ENCODE measurements at places on chromosomes 11 and 22.

- no peak for DNase-seq
Observed at GRCh38 chr11:17764446-17765218, 30.1 kb downstream of the KCNC1 start.

DNA sequence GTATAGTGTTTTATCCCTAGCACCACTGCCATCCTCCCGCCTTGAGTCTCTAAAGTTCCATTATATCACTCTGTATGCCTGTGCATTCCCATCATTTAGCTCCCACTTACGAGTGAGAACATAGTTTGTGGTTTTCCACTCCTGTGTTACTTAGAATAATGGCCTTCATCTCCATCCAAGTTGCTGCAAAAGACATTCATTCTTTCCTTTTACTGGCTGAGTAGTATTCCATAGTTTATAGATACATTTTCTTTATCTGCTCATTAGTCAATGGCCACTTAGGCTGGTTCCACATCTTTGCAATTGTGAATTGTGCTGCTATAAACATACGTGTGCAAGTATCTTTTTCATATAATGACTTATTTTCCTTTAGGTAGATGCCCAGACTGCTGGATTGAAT is 24.4 kb downstream of the TAB1 start:
- DNase-seq = no peak

DNA sequence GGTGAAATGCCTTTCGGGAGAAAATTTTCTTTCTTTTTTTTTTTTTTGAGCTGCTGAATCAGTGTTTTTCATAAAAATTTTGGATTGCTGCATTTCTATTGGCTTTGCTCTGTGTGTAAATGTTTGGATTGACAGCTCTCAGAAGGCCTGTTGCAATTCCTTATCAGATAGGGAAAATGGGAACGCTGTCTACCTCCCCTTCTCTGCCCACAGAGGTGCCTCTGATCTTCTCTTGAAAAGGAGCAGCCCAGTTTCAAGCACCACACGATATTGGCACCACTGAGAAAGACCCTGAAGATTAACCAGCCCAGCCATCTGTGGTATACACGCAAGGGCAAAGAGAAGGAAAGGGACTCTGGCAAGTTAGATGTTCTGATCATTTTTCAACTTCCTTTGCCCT is 1272.2 kb downstream of the LRRC4C start:
- no peak for DNase-seq

DNA sequence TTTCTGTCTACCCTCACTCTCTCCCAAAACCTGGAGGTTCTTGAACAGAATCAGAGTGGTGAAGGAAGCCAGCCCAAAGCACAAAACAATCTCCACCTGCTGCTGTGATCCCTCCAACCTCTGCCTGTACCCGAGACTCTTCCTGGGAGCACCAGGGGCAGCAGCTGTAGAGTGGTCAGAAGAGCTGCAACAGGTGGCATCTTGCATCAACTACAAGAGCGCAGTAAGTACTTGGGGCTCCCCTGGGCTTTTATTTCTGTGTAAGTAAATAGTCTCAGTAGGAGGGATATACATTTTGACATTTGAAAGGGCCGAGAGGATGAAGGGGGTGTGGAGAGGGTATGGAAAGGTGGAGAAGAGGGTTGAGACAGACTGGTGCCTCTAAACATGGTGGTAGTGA is 8.3 kb upstream of the UBQLNL start:
- no peak for DNase-seq

DNA sequence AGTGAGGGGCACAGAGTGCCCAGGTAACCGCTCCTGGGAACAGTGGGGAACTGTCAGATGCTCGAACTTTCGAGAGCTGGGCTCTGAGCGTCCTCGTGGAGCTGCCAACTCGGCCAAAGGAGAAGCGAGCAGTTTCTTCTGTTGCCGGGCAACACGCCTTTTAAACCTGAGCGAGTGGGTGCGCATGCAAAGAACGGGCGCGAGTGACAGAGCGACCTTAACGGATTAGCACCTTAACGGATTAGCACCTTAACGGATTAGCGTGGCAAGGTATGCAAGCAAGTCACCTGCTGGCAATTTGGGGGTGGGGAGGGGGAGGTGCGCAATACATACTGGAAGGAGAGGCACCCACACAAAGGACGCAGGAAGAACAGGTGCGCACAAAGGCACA is 61.8 kb upstream of the PRODH start:
- no peak for DNase-seq

GRCh38 chr11:69014084-69014851 is 1.2 kb upstream of the MRGPRF start:
- DNase-seq = no peak
